ENCODE measurements at places on chromosomes 5 and 9.

DNA sequence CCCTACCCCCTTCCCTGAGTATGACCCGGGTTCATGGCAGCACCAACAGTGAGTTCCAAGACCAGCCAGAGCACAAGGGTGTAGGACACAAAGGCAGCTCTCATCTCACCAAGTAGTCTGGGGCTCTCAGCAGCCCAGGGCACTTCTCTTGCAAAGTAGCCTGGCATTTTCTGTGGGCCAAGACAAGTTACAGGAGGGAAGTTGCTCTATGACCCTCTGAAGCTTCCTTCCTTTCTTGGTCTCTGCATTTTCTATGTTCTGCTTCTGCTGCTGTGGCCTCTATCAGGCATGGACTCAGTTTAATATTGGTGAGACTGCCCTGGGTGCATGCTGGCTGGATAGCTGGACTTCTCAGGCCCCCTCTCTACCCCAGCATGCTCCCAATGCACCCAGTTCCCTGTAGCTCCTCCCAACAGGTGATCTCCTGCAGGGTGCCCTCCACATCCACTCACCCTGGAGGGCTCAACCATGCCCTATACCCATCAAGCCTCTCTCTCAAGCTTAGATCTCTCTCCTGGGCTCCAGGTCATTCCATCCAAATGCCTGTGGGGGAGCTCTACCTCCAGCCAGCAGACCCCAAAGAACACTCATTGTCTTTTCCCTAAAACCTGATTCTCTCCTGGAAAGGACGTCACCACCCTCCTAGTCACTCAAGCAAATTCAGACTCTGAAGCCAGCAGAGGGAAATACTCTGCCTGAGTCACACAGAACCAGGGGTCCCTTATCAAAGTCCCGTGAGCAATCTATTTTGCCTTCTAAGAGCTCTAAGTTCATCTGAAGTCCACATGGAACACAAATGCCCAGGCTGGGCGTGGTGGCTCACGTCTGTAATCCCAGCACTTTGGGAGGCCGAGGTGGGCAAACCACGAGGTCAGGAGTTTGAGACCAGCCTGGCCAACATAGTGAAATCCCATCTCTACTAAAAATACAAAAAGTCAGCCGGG lies 13.8 kb downstream of the TBC1D2 start:
- no peak for DNase-seq

DNA sequence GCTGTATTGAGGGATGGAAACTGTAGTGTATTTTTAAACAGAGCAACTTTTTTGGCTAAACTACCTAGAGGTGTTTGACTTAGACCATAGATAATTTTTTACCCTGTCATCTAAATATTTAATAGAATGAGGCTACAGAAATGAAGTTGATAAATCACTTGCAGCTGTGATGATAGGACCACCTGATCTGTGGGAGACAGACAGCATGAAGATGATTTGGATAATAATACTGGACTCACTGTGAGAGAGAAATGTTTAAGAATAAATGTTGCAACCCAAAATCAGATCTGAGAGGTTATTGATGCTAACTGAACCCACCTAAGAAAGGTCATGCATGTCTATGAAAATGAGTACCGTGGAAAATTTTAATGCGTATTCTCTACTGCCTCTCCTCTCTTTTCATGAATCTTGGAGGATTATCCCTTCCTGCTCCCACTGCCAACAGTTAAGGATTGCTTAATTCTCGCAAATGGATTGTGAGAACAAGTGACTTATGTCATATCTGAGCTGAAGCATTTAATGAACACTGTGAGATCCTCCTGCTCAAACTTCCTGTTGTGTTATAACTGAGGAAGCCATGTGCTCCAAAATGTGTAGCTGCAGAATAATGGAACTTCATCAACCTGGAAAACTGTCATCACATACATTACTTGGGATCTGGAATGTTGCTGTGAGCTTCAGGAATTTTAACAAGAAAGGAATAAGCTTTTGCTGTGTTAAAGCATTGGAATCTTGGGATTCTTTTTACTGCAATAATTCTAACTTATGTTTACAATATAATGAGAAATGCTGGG lies 617.9 kb upstream of the CDH18 start:
- no peak for DNase-seq

DNA sequence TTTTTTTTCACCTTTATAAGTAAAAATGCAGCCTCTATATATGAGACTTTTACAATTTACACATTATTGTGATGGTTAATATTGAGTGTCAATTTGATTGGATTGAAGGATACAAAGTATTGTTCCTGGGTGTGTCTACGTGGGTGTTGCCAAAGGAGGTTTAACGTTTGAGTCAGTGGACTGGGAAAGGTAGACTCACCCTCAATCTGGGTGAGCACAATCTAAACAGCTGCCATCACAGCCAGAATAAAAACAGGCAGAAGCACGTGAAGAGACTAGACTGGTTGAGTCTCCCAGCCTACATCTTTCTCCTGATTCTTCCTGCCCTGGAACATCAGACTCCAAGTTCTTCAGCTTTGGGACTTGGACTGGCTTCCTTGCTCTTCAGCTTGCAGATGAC lies 132.8 kb upstream of the DPYSL3 start:
- DNase-seq, result no peak

DNA sequence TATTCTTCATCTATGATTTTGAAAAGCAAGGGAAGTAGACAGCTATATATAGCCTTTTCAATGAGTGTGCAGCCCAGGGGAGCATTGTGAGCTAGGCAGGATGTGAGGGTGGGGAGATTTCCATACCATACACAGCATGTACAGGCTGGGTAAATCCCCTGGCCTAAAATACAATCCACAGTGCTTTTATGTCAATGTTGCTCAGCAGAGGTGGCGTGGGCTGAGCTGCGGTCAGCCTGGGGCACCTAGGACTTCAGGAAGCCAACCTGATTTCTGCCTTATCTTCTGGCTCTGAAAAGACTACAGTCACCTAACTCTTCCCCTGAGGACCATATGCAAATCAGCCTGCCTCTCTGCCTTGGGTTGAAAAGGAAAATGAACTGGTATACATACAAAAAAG lies 6.3 kb upstream of the GARIN3 start:
- DNase-seq, result no peak

- no peak for DNase-seq
Measured at GRCh38 chr9:22073349-22073748, 64.2 kb upstream of the CDKN2B start.
